ENCODE measurements at places on chromosomes 7 and 10.

DNA sequence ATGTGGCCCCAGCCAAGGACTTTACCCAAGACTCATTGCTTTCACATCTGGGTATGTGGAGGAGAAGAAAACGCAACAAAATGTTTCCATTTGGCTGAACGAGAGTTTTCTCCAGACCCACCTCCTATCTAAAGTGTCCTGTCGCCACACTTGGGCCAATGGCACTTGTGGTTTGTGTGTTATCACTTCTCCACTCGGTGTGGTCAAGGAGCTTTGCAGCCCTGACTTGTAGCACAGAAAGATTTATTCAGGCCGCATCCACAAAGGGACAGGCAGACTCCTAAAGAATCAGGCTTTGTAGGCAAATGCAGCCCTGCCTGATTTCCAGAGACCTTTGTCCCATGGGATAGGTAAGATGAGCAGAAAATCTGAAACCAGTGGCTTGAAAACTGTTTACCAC, 12.8 kb upstream of the LRRC4 start:
- ATAC-seq = no peak

- ATAC-seq = no peak
Observed at GRCh38 chr10:94412449-94412848, 10.1 kb downstream of the TBC1D12 start.

GRCh38 chr7:93039282-93039681, 78.5 kb downstream of the SAMD9 start:
- no peak for ATAC-seq

DNA sequence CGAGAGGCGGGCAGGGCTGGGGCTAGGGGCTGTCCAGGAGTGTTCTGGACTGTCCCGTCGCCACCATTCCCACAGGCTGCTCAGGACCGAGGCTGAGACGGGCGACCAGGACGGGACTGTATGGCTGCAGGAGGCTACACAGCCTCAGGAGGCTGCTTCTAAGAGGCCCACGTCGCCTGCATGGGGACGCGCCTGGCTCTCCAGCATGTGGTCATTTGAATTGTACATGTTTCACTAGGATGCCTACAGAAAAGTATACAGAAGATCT, 216.3 kb downstream of the TCERG1L start:
- no peak for ATAC-seq

DNA sequence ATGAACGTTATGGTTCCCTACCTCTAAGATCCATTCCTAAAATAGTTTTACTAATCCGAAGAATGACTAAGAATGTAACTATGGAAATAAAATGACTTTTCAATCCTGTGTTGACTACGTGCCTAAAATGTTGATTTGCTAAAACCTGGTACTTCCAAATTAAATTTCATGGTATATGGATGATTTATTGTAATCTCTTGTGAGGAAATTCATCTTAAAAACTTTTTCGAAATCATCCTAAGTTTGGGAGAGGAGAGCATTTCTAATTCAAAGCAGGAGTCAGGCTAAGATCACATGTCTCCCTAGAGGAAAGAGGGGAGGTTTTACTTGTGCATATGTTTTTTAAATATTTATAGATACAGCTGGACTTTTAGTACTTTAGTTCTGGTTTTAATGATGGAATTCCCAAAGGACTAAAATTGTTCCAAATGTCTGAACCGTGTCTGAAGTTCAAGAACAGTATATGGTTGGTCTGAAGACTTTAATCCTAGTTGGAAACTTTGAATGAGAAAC, 483.9 kb downstream of the AUTS2 start:
- ATAC-seq = no peak

GRCh38 chr7:134186801-134187200, 59.7 kb downstream of the LRGUK start:
- no peak for ATAC-seq

DNA sequence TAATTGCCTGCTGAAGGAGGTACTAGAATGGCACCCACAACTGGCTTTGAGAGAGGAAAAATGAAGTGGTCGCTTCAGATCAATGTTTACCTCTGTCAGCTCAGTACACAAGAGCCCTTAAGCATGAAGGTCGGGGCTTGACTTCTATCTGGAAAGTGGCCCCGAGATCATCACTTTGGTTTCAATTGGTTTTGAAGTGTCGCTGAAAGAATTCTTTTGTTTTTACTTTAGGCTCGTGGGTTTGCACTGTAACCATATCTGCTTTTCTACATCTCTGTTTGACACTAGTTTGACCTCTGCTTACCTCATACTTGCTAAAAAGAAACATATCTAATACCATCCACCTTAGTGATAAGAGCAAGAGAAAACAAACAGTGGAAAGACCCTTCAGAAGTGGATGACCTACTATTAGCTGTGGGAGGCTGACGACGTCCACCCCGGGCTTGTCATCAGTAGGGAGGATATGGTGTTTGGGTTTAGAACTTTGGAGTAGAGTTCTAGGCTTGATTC, 361.8 kb downstream of the GATA3 start:
- no peak for ATAC-seq

DNA sequence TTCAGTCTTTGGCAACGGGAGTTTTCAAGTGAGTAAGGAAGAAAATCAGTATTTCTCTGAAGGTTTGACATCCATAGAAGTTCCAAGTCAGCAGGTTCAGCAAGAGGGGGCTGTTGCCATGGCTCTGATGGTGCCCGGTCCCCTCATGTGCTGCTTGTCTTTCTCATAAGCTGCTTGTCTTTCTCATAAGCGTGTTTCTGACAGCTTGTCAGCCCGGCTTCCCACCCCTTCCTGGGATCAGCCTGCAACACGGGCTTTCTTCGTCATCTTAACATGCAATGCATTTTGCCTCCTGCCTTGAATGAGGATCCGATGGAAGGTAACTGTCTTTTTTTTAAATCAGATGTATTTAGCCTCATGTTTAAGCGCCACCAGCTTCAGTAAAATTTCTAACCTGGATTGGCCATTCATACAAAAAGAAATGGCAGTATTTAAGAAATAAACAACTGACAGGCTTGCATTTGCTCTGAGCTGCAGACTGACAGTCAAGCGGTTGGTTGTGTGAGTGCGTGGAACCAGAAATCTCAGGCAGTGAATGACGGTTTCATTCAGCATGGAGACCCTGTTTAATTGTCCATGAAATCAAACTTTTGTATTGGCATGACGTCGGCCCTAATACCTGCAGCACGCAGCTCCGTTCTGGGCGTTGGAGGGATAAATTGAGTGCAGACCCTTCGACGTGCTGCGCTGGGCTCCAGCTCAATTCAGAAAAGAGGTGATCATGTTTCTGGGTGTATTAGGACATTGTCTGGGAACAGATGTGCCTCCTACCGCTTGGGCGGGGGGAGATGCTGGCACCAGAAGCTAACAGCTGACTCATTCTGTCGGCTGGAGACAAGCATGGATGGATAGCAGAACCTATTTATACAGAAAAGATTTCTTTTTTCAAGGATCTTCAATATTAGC, 454.7 kb upstream of the FOXK1 start:
- no peak for ATAC-seq

DNA sequence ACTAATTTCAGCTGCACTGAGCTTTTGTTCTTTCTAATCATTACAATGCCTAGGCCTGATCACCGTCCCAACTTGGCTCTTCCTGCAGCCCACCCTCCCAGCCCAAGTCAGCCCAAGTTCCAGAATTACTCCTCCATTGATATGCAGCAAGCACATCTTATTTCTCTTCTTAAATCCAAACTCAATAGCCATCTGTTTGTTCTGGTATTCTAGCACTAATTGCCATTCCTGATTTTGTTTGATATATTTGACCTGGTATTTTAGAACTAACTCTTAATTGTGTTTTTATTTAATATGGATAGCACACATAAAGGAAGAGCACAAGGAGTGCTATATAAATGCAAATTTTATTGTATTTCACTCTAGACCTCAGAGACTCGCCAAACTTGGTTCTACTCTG, 241.2 kb downstream of the SKIDA1 start:
- no peak for ATAC-seq

DNA sequence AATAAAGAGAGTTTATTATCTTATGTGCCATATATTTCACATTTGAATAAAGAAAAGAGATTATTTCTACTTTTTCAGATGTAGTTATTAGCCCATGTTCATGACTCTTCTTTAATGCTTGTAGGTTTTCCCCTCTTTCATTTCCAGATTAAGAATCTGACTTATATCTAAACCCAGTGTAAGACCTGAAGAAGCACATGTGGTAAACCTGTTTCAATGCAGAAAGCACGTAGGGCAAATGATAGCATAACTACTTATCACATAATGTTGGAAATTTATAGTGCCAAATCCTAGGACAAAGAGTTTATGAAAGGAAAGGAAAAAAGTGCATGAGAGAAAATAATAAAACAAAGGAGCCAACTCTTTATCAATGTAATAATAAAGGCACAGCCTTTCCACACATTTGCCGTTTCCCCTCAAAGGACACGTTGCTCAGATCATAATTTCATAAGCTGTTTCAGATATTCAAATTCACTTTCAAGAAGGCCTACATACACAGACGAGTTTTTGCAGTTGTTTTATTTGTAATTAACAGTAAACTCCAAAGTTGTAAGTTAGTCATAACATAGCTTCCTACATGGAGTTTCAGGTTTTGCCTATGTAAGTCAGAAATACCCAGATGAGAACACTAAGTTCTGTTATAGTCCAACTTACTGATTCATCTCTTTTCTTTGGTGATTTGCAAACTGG, 88.8 kb upstream of the MDFIC start:
- no peak for ATAC-seq

DNA sequence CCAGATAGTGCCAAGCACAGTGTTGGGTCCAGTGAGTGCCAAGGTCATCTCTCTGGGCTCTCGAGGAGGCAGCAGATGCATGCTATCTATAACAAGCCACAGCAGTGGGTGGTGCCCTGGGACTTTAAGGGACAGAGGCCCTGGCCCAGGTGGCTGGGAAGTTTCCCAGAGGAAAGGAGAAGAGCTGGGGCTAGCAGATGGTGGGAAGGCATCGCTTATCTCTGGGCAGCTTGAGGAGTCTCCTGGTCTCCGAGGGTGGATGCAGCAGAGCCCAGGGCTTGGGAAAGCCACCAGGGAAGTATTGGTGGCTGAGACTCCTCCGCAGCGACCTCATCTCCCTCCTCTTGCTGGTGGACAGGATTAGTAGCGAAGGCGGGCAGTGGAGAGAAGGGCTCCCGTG, 63.4 kb upstream of the LRRC4 start:
- no peak for ATAC-seq

DNA sequence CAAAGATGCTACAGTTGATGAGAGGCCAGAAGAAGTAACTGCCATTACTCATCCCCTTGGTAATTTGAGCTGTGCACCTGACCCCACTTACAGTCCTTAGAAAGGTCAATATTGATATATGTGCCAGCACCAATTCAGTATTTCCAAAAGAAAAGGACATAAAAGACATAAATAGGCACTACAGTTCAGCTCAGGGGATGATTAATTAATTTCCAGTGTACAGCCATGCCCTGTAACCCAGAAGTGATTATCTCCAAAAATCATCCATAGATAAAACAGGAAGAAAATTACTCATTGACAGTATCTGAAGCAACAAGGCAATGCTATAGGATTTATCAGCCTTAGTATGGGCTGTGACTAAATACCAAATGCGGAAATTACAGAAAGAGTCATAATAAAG, 82.4 kb downstream of the PHYHIPL start:
- ATAC-seq = no peak

DNA sequence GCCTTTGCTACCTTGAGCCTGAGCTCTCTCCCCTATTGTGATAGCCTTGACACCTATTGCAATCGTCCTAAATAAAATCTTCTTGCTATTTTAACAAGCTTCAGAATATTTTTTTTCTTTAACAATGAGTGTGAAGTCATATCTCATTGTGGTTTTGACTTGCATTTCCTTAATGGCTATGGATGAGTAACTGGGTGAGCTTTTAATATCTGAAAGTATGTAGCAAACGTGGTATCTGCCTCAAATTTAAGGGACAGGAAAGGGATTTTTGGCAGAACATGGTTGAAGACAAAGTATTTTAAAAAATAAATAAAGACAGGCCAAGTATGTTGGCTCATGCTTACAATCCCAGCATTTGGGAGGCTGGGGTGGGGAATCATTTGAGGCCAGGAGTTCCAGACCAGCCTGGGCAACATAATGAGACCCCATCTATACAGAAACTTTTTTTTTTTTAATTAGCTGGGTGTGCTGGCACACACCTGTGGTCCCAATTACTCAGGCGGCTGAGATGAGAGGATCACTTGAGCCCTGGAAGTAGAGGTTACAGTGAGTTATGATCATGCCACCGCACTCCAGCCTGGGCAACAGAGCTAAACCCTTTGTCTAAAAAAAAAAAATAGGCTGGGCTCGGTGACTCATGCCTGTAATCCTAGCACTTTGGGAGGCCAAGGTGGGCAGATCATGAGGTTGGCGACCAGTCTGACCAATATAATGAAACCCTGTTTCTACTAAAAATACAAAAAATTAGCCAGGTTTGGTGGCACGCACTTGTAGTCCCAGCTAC, 319.3 kb upstream of the NRP1 start:
- ATAC-seq = no peak

DNA sequence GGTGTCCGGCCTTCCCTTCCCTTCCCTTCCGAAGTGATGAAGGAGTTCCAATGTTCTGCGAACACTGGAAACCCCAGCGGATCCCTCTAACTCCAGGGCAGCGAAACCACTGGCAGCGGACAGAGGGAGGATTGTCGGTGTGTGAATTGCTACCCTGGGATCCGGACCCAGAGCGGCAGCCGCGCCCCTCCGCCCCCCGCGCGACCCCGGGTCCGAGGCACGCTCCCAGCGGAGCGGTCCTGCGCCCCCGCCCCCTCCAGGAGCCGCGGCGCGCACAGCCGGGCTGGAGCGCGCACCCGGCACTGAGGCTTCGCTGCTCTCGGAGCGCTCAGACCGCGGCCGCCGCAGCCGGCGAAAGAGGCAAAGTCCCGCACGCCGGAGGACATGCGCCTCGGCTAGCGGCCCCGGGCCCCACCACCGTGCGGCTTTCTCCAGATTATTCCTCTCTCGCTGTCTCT, at the start of gene PTPRZ1:
Gene PTPRZ1, plus strand, starts transcription at position 331 of the 458 bp plus-strand sequence. CDS start 339 bp downstream, outside the sequence.
- peak; percentile 48 for ATAC-seq

- no peak for ATAC-seq
Observed at GRCh38 chr7:117285826-117286225, 37.0 kb downstream of the WNT2 start.

- ATAC-seq = no peak
Observed at GRCh38 chr10:12726971-12727831, 274.3 kb downstream of the CCDC3 start.

DNA sequence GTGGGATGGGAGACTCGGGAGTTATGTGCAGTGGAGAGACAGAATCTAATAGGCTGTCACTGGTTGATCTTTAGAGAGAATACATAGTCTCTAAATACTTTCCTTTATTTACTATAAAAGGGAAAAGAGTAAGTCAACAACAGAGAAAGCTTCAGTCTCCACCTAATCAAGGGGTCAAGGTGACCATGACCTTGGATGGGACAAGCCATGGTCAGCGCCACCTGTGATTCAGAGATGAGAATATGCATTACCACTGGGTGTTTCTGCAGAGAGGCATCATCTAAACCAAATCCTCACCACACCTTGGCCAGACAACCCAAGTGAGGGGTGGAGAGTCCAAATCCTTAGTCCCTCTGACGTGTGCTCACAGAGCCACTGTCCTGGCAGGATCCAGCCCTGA, 39.9 kb downstream of the TNS3 start:
- no peak for ATAC-seq

- no peak for ATAC-seq
Observed at GRCh38 chr7:159139202-159139601, 5.5 kb downstream of the VIPR2 start.

Measured in gastroesophageal sphincter (tissue), 4 donors.